ENCODE measurements at places on chromosomes 12 and 14.
A peak's percentile ranks its signal among the peaks of the same experiment; 100 is the strongest.

- DNase-seq = peak; percentile 83
Observed at GRCh38 chr14:30874120-30874998, at the start of gene COCH. Gene COCH, plus strand, starts transcription at chr14:30874559. Its CDS starts 380 bp downstream, at chr14:30874939.

DNA sequence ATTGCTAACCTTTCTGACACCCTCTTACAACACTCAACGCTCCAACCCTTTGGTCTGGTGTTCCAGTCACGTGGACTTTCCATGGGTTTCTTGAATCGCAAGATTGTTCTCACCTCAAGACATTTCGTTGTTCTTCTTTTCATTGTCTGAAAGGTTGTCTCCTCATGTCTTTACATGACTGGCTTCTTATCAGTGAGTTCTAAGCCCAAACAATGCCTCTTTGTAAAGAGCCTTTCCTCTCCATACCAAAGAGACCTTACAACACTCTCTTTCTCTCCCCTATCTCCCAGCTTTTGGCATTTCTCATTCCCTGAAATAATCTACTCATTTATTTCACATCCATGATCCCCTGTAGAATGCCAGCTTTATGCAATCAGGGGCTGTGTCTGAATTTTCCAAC lies 1144.8 kb downstream of the AACS start:
- no peak for DNase-seq

- no peak for DNase-seq
Observed at GRCh38 chr12:120797677-120798642, 72.3 kb downstream of the ACADS start.

DNA sequence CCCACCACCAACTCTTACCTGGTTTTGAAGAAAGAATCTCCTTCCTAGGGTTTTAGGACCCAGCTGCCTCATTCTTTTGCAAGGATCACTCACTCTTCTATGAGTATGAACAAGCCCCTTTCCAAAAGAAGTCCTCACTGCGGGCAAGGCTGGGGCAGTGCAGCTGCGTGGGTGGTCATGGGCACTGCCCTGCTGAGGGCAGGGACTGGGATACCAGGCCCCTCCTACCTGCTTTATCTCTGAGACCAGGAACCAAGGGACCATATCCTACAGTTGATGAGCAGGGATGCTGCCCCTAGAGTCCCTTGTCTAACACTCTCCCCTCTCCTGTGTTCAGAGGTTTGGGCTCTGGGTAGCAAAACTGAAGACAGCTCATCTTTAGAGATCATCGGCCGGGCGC lies 20.5 kb downstream of the HPD start:
- DNase-seq = no peak

GRCh38 chr14:67423424-67423823 lies 11.5 kb upstream of the PLEK2 start:
- DNase-seq = no peak
